ENCODE measurements at places on chromosomes 11 and 22.

- DNase-seq, result no peak
These were observed 153.5 kb downstream of the ADAMTS15 start for GRCh38 chr11:130601764-130602460.

- DNase-seq, result no peak
These were observed 260.3 kb upstream of the PITPNB start for GRCh38 chr22:28179392-28179791.

DNA sequence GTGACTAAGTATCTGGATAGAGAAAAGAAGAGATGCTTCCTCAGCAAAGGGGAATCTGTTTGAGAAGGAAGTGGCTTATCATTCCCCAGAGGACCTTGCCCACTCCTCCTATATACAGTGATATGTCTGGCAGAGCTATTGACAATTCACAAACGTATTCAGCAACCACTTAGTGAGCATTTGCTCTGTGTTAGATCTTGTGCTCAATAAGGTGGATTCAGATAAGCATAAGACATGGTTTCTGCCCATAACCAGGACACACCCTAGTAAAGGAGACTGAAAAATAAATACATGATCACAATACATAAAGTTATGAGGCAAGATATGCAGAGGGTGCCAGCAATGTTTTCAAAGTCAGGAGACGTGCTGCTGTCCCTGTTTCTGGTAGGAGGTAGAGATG is 1.4 kb downstream of the TMEM9B start:
- no peak for DNase-seq

- DNase-seq, result no peak
These were observed 28.4 kb upstream of the ARFGAP3 start for GRCh38 chr22:42885446-42885845.

DNA sequence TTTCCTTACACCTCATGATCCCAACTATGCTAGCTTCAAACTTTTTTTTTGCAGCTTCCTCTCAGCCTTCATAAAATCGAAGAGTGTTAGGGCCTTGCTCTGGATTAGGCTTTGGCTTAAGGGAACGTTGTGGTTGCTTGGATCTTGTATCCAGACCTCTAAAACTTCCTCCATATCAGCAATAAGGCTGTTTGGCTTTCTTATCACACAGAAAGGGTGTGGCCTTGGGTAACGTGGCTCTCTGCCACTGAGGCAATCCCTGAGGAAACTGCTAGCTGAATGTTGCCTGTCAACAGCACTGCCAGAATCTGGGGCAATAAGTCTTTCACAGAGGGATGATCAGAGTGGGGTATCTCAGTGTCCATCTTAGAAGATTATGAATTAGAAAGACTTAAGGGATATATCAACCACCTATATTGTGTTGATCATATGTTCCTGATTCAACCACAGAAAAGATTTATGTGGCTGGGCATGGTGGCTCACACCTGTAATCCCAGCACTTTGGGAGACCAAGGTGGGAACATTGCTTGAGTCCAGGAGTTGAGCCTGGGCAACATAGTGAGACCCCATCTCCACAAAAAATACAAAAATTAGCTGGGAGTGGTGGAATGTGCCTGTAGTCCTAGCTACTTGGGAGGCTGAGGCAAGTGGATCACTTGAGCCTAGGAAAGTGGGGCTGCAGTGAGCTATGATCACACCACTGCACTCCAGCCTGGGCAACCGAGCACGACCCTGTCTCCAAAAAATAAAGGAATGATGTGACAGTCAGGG is 12.5 kb upstream of the CUL5 start:
- no peak for DNase-seq

DNA sequence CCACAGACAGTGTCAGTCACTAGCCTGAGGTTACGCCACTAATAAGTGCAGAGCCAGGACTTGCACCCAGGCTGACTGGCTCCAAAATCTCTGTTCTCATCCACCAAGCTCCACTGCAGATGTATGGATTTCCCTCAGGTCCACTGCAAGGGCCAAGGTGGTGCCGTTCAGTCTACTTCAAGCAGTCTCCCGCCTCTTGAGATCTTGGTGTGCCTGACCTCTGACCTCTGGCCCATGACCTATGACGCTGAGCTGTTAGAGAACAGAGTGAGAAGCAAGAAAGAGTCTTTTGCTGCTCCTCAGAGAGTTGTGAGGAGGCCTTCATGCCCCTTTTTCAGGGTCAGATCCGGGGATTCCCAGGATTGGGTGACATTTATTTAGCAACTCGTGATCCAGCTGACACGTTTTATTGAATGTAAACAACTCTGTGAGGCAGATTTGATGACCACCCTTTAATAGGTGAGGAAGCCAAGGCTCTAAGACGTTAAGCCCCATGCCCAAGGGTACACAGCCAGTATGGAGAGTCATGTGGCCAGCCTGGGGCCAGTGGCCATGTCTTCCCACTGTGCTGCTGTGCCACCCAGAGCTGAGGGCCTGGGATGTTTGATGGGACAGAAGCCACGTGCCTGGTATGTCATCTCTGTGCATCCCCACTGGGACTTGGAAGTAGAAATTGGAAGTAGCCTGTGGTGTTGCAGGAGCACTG is 25.2 kb downstream of the DCPS start:
- DNase-seq, result no peak

DNA sequence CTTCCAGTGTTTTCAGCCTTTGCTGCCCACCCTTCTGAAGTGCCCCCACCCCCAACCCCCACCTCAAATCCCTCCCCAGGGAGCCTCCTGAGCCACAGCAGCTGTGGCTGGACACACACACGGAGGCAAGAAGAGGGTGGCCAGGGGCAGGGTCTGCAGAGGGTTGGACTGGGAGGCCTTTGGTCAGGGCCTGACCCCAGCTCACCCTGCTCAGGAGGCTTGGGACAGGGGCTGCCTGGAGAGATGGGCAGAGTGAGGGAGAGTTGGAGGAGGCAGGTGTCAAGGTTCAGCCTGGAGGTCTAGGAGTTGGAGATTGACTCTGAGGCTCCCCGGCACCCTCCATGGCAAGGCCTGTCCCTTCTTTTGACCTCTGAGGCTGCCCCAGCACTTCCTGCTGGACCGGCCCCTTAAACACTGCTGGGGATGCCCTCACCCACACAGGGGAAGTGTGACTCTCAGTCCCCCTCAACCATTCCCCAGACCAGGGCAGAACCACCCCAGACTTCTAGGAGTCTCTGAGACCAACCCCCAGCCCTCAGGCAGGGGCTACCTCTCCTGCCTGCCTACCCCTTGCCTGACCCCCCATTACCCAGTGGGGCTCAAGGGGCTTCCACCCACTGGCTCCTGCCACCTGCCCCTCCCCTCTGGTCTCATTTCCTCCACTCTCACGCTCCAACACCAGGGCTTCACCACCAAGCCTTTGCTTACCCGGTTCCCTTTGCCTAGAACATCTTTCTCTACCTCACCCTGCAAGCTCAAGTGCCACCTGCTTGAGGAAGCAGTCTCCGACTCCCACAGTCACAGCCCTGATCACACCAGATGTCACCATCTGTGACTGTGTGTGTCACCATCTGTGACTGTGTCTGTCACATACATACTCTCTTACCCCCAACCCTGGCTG is 8.6 kb downstream of the ARAP1 start:
- DNase-seq, result no peak

GRCh38 chr11:61833471-61833870 is 5.4 kb downstream of the FADS2 start:
- no peak for DNase-seq

- peak; percentile 93 for DNase-seq
These were observed 126.5 kb downstream of the RASSF10 start for GRCh38 chr11:13135385-13136271.

- peak; percentile 78 for DNase-seq
These were observed 29.7 kb upstream of the PICK1 start for GRCh38 chr22:38027487-38027886.

GRCh38 chr22:19591568-19591967 is 67.4 kb upstream of the CLDN5 start:
- no peak for DNase-seq

DNA sequence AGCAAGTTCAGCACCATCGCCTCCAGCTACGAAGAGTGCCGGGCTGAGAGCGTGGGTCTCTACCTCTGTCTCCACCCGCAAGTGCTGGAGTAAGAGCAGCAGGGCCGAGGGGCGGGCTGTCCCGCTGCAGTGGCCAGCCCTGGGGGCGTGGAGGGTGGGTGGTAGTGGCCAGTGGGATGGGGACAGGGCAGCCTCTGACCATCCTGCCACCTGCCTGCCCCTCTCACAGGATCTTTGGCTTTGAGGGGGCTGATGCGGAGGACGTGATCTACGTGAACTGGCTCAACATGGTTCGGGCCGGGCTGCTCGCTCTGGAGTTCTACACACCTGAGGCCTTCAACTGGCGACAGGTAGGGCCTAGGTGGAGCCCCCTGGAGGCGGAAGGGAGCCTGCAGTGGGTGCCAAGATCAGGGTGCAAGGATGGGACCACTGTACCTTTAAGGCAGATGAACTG is 15.0 kb upstream of the BBS1 start:
- DNase-seq, result no peak

GRCh38 chr11:134338654-134339053 is 6.9 kb downstream of the GLB1L2 start:
- no peak for DNase-seq

DNA sequence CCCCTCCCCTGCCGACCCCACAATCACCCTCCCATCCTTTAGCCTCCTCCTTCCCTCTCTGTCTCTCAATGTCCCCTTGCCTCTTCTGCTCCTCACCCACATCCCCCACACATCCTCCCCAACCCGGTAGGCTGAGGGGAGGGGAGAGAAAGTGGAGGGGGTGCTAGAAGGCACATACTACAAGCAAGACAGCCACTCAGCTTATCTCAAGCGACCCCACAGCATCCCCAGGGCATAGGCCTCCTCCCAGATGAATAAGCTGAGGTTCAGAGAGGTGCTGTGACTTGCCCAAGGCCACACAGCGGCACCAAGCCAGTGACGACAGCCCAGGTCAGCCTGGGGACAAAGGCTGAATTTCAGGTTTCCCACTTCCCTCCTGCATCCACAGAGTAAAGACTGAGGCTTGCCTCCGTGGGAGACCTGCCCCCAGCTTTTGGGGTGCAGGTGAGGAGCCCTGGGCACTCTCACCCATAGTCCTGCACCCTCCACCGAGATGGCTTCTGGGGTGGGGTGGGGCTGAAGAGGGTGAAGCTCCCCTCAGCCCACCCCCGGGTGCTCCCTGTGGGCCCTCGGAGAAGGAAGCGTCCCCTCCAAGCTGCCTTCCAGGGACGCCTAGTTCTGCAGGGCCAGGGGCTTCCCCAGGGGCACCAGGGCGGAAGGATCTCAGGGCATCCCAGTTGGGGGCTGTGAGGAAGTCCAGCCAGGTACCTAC is 511 bp downstream of the RAC2 start:
- DNase-seq, result no peak

DNA sequence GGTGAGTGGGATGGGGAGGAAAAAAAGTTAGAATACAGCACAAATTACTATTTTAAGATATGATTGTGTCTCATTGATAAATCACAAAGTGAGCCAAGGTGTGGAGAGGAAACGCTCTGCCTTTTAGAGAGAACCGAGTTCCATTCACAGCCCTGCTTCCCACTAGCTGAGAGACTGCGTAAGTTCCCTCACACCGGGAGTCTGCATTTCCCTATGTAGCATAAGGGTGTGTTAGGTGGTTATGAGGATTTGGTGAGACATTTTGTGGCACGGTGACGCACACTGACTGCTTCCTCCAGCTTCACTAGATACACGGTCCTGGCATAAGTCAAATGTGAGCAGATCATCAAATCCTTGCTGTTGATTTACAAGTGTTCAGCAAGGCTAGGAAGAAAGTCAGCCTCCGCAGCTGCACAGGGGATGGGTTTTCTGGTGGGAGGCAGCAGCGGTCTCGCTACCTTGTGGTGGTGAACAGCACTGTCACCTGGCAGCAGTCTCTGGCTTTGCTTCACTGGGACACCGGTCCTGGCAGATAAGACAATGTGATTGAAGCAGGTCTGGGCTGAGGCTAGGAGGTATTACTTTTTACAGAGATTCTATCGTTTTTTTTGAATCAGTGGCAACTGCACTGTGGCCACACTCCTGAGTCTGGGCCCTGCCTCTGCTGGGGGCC is 312.2 kb upstream of the B3GAT1 start:
- no peak for DNase-seq

- peak; percentile 54 for DNase-seq
These were observed 40.8 kb downstream of the TBC1D22A start for GRCh38 chr22:46803031-46803880.

DNA sequence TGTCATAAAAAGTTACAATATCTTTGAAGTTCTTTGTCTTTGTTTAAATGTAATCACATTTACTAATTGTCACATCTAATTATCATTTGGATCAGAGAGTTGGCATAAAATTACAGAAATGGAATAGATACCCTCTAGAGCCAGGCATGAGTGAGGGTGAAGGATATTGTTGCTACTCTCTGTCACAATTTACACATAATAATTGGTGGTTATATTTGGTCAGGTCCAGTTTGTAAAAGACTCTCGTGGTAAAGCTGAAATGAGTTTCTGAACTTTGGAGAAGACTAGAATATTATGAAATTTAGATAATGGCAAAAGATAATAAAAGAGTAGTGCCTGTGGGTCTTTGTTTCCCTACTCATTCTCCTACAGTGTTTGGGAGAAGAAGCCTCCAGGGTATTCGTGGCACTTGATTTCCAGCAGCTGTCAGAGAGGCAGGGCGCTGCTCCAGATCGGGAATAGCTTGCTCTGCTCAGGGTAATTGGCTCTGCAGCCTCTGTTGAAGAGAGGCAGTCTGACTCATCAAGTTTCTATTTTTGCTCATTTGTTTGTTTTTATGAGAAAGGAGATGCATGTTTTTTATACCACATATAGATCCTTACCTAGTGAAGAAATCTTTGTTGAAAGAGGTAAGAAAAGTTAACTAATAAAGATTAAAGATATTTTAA is 349.9 kb downstream of the CNTN5 start:
- peak; percentile 74 for DNase-seq

- DNase-seq, result no peak
These were observed 219.6 kb downstream of the C11orf87 start for GRCh38 chr11:109641549-109641948.

- no peak for DNase-seq
These were observed 84.9 kb upstream of the TRIM77 start for GRCh38 chr11:89625171-89625570.

DNA sequence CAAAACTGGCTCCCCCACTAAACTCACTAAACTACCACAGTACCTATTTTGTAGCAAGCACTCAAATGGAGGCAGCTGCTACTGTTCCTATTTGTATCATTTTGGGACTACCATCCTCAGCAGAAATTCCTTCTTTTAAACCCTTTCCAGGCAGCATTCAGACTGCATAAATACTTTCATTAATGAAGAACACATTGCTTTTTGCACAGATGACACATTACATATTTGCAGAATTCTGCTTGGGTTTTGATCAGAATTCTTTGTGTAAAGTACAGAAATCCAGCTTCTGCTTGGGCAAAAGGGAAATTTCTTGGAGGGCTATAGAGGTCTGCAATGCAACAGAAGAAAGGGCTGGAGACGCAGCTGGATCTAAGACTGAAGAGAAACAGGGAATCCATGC is 24.2 kb downstream of the RBX1 start:
- DNase-seq, result no peak

- peak; percentile 82 for DNase-seq
These were observed 7.2 kb downstream of the ARSA start for GRCh38 chr22:50620593-50621355.

- DNase-seq, result no peak
These were observed 306.8 kb downstream of the TBC1D22A start for GRCh38 chr22:47069270-47069669.

Measured in Ammon's horn (tissue), 1 donor.